ENCODE measurements at places on chromosomes 2 and 18.

DNA sequence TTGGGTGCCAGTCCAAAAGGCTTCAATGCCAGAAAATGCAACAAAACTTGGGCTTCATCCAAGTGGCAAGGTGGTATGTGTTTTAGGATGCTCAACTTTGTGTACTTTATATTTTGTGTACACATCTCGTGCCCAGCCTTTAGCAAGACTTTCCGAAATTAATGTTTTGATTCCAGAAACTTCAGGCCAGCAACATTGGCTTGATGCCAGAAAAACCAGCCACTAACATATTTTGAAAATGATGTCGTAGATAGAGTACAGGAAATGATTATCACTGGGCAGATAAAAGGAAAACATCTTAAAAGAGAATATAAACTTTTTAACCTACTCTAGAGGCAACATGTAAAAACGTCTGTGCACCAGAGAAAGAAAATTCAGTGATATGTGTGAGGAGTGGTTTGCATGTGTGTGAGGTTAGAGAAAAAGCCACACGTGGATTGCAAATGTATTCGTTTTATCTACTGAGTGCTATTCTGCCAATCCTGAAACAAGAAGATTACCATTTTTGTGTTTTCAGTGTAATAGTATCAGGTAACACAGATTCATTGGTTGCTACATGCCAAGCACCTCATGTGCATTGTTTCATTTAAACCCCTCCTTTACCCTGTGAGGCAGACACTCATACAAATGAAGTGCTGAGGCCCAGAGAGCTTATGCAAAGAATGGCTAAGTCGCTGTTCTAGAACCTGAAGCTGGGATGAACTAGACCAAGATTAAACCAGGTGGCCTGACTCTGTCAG is 264.8 kb downstream of the C1D start:
- DNase-seq: no peak

DNA sequence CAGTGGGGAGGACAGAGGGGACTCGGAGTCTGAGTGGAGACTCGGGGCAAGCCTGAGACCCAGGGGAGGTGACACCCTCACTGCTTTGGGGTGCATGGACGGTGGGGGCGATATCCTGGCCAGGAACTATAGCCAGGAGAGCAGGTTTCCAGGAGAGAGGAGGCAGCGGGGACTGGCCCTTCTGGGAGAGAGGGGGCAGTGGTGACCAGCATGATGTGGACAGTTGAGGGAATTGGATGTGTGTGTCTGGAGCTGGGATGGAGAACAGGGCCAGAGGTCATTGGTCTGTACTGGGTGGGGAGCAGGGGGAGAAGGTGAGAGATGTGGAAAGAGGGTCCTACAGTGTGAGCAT is 63.6 kb downstream of the ACKR3 start:
- DNase-seq: no peak

DNA sequence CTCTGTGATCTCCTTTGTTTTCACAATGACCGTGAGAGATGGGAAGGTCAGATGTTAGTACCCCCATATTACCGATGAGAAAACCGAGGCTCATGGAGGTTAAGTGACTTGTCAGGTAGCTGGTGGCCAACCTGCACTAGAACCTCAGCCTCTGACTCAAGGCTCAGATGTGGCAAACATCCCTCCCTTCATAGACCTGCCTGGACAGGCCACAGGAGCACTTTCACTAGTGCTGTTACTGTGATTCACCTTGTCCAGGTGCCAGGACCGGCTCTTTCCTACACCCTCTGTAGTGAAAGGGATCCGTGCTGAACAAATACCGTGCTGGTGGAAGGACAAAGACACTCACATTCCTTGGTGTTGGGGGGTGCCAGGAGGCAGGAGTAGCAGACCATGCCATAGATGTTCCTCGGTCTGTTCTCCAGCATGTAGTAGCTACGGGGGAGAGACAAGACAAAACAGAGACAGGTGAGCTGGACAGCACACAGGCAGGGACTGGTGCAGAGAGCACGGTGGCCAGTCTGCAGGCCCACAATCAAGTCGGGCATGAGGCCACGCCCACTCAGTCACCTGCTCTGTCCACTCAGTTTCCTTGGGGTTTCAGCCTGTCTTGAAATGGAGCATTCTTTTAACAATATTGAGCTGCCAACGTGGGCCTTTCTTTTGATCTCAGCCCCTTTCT is 65.9 kb downstream of the EDAR start:
- DNase-seq: no peak

- no peak for DNase-seq
Measured at GRCh38 chr2:47405757-47406156, 2.8 kb downstream of the MSH2 start.

GRCh38 chr2:149332364-149332763 is 2.0 kb downstream of the LYPD6 start:
- no peak for DNase-seq

DNA sequence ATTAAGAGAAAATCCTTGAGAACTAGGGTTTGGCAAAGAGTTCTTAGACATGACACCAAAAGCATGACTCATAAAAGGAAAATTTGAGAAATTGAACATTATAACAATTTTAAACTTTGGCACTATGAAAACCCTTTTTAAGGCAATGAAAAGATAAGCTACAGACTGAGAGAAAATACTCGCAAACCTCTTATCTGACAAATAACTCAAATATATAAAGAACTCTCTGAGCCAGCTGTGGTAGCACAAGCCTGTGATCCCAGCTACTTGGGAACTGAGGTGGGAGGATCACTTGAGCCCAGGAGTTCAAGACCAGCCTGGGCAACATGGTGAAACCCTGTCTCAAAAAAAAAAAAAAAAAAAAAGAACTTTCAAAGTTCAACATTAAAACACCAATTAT is 70.5 kb downstream of the FAM168B start:
- DNase-seq: no peak

- DNase-seq: no peak
Measured at GRCh38 chr18:5527603-5528002, 16.2 kb downstream of the EPB41L3 start.

GRCh38 chr2:211748339-211748738 is 790.3 kb downstream of the ERBB4 start:
- no peak for DNase-seq

DNA sequence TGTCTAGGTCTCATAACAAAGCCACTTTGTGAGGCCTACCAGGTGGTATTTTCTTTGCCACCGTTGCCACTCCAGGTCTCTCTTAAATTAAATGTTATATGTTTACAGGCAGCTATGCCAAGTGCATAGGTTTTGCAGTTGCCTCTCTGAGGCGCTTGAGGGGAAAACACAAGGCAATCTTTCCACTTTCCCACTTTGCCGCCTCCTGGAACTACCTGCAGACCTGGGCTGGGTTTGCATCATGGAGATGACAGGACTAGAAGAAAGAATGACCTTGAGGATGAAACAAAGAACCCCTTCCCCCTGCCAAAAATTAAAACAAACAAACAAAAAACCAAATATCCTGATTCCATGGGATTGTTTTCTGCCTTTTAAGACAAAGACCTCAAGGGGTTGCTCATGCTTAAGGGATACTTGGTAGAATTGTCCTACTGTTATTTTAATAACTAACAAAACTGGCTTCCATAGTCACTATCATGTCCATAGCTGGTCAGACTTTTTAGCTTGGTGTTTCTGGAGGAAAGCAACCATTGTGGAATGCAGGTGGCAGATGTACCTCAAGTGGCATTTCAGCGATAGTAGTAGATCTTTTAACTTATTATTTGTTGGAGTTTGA is 159.9 kb downstream of the PRPF40A start:
- DNase-seq: no peak

DNA sequence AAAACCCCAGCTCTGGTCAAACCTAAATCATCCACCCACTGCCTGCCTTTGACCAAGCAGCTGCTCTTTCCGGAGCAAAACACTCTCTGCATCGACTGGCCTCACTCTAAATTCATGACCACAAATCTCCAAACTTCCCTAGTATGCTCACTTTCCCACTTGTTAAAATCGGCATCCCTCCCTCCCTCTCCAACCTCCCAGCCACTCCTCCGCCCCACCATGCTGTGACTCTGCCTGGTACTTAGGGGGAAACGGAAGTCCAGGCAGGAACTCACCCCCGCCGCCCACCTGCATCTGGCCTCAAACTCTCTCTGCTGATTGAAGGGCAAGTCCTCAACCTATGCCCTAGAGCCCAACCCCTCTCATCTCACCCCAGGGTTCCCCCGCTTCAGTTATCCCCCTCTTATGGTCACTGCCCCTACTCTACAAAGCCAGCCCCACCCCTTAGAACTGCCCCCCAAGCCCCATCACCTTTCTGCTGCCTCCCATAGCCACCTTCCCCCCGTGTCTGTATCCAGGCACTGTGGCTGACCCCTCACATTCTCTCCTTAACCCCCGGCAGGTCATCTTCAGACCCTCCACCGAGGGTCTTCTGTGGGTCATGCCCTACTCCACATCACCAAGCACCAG is 3.8 kb upstream of the ADRA2B start:
- no peak for DNase-seq

- no peak for DNase-seq
Measured at GRCh38 chr2:13015532-13016320, 299.0 kb downstream of the TRIB2 start.

DNA sequence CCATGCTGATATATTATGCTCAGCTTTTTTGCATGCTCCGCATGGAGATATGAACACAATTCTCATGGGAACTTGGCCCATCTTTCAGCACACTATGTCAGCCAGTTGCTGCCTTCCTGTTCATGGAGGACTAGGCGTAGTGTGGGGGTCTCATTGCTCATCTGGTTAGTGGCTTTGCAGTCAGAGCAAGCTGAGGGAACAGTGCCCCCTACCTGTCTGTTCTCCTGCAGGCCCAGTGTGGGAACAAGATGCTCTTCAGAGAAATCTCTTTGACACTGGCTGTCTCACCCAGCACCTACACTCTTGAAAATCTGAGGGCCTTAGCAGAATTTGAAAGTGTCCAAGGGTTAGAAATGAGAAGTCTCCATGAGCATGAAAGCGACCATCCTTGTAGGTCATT is 47.1 kb downstream of the SPTBN1 start:
- DNase-seq: peak; percentile 10

GRCh38 chr18:54396760-54397159 is 39.1 kb downstream of the C18orf54 start:
- no peak for DNase-seq

DNA sequence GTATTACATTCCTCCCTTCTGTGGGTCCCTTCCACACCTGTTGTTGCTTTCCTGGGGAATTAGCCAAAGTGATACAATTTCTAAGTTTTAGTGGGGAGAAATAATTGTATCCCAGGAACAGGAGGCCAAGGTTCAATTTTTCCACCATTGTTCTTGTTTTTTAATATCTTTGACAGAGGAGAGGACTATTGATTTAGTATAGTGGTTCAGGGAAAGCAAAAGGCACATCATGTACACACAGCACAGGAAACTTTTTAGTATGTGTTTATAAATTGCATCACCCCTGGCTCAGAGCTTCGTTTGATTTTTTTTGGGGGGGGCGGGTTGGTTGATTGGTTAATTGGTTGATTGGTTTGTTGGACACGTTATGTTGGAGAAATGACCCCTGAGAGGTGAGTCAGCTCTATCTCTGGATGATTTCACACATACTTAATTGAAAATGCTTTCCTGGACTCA is 431.6 kb downstream of the PID1 start:
- DNase-seq: no peak

DNA sequence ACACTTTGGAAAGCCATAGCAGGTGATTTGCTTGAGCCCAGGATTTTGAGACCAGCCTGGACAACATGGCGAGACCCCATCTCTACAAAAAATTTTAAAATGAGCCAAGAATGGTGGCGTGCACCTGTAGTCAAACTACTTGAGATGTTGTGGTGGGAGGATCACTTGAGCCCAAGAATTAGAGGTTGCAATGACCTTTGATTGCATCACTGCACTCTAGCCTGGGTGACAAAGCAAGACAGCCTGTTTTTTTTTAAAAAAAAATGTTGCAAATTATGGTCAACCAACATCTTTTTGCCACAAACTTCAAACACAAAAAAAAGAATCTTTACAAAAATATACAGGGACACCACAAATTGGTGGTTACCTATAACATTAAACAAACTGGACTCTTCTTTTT is 40.3 kb downstream of the MEX3C start:
- DNase-seq: no peak

- no peak for DNase-seq
Measured at GRCh38 chr2:208501206-208501605, 94.6 kb downstream of the PTH2R start.

DNA sequence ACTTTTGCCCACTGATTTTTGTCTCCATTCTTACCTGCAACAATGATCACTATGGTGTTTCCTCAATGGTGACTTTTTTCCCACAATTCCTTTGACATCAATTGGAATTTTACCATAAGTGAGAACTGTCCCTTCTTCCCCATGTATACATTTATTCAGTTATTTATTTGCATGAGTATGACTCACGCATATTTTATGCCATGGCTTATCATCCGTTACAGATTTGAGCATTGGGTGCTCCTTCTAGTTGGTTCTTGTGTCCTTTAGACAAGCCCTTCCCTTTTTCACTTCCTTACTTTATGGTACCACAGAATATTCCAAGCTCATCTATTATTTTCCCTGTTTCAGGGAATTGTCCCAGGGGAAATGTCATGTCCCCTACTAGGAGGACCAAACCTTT is 7.6 kb downstream of the COX5B start:
- no peak for DNase-seq

GRCh38 chr2:1742681-1743395 is 1.5 kb downstream of the PXDN start:
- no peak for DNase-seq

GRCh38 chr18:11488175-11488574 is 121.2 kb upstream of the SLC35G4 start:
- no peak for DNase-seq

DNA sequence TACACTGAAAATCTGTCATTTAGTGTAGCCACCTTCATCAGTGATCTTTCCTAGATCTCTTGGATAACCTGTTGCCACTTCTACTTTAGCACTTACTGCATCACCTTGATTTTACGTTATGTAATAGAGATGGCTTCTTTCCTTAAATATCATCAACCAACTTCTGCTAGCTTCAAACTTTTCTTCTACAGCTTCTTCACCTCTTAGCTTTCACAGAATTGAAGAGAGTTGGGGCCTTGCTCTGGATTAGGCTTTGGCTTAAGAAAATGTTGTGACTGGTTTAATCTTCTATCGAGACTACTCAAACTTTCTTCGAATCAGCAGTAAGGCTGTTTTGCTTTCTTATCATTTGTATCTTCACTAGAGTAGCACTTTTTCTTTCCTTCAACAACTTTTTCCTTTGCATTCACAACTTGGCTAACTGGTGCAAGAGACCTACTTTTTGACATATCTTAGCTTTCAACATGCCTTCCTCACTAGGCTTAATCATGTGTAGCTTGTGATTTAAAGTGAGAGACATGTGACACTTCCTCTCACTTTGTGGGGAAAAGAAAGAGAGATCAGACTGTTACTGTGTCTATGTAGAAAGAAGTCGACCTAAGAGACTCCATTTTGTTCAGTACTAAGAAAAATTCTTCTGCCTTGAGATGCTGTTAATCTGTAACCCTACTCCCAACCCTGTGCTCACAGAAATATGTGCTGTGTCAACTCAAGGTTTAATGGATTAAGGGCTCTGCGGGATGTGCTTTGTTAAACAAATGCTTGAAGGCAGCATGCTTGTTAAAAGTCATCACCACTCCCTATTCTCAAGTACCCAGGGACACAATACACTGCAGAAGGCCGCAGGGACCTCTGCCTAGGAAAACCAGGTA is 99.6 kb downstream of the ATL2 start:
- no peak for DNase-seq

Data from stimulated activated CD4-positive, alpha-beta T cell treated with anti-CD3 and anti-CD28 coated beads, Interleukin-1b, Interleukin-23, amount 100 ng/mL, for 1 hour (primary cell).